Activated CD8-positive, alpha-beta T cell treated with anti-CD3 and anti-CD28 coated beads for 36 hours (primary cell): ENCODE measurements at places on chromosomes 1 and 21.

DNA sequence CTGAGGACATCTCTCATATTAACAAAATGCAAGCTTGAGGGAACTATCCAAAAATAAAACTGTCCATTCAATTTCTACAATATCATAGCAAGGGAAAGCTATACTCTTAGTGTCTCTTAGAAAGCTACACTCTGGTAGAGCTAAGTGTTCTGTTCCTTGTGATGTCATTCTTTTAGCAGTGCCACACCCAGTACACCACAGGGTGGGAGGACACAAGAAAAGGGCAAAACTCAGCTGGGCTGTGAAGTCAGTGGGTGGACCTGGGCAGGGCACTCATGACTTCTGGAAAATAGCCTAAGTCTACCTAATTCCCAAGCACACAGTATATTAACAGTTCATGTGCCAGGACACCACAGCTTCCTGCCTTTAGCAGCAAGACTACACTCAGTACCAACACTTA, 42.2 kb upstream of the TNFSF4 start:
- H3K36me3 ChIP-seq: peaks cover 1% of the 10 kb centered on the region
- peaks cover 4% of the 10 kb centered on the region for H3K4me1 ChIP-seq
- DNase-seq: no peak
- H3K27me3 ChIP-seq: no peaks in the 10 kb centered on the region
- H3K4me3 ChIP-seq: no peak overlapping the region

GRCh38 chr1:167404161-167404888, 114.0 kb downstream of the CD247 start:
- peaks cover 2% of the 10 kb centered on the region for H3K4me1 ChIP-seq
- no peak overlapping the region for H3K27ac ChIP-seq
- no peaks in the 10 kb centered on the region for H3K27me3 ChIP-seq
- peaks cover 15% of the 10 kb centered on the region for H3K36me3 ChIP-seq
- no peak for DNase-seq
- no peak overlapping the region for H3K4me3 ChIP-seq

GRCh38 chr21:15051644-15052458, 12.9 kb downstream of the NRIP1 start:
- peak overlapping the region; percentile 71 for H3K4me3 ChIP-seq
- H3K27ac ChIP-seq: peak overlapping the region; percentile 89
- no peaks in the 10 kb centered on the region for H3K27me3 ChIP-seq
- DNase-seq: peak; percentile 14
- H3K36me3 ChIP-seq: peaks cover 7% of the 10 kb centered on the region
- H3K4me1 ChIP-seq: peaks cover 73% of the 10 kb centered on the region

- no peak overlapping the region for H3K4me3 ChIP-seq
- DNase-seq: no peak
- H3K27ac ChIP-seq: no peak overlapping the region
Measured at GRCh38 chr1:208254376-208254775, 10.2 kb upstream of the PLXNA2 start.

DNA sequence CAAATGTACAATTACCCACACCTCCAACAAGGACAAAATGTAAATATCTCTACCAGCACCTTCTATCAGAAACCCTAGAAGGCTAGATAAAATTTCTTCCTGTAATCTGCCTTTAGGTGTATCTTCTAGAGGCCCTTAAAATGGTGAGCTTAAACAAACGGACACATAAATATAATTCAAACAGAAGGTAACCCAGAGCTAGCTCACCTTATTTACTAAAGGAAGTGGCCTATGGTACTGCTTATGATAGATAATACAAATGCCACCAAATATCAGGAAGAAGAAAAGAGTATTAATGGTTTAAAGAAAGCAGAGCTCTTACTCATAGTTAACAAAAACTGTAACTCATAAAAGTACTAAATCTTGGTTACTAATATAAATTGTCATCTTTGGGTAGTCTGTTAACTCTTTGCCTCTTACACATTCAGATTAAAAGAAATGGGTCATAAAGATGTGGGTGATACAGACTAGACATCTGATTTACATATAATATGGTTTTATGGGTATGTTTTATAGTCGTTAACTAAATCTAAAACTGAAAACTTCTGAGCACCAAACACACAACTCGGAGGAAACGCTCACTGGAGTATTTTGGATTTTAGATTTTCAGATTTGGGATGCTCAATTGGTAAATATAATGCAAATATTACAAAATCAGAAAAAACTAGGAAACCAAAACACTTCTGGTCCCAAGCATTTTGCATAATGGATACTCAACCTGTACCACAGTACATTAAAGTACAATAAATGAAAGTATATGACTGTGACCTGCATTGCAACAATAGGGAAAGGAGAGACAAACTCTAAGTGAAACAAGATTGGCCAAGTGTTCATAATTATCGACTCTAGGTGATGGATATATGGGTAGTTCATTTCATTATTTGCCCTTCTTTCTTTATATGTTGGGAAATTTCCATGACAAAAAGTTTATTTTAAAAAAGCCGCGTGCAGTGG, 23.2 kb downstream of the TRIT1 start:
- H3K27me3 ChIP-seq: no peaks in the 10 kb centered on the region
- peaks cover 32% of the 10 kb centered on the region for H3K36me3 ChIP-seq
- H3K27ac ChIP-seq: no peak overlapping the region
- H3K4me1 ChIP-seq: peaks cover 4% of the 10 kb centered on the region
- H3K4me3 ChIP-seq: no peak overlapping the region
- DNase-seq: no peak

DNA sequence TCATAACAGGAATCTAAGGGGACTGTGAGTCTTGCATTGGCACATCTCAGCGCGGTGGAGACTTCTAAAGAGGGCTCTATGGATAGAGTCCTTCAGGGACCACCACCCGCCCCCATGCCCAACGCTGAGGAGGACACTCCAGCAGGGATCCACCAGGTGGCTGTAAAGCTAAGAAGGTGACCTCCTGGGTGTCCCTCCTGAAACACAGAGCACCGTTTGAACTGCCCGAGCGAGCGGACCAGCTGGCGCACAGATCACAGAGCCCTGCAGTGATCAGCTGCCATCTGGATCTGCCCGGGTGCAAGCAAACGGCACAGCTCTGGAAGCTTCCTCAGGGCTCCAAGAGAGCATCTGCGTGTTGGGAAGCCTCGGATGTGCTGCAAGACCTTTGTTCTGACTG, 51.3 kb upstream of the LYST start:
- no peaks in the 10 kb centered on the region for H3K36me3 ChIP-seq
- H3K27ac ChIP-seq: no peak overlapping the region
- no peak overlapping the region for H3K4me3 ChIP-seq

GRCh38 chr21:26157801-26158200, 12.8 kb downstream of the APP start:
- DNase-seq: no peak
- H3K27me3 ChIP-seq: peaks cover 1% of the 10 kb centered on the region
- peaks cover 19% of the 10 kb centered on the region for H3K4me1 ChIP-seq
- H3K27ac ChIP-seq: no peak overlapping the region
- no peak overlapping the region for H3K4me3 ChIP-seq
- no peaks in the 10 kb centered on the region for H3K36me3 ChIP-seq

DNA sequence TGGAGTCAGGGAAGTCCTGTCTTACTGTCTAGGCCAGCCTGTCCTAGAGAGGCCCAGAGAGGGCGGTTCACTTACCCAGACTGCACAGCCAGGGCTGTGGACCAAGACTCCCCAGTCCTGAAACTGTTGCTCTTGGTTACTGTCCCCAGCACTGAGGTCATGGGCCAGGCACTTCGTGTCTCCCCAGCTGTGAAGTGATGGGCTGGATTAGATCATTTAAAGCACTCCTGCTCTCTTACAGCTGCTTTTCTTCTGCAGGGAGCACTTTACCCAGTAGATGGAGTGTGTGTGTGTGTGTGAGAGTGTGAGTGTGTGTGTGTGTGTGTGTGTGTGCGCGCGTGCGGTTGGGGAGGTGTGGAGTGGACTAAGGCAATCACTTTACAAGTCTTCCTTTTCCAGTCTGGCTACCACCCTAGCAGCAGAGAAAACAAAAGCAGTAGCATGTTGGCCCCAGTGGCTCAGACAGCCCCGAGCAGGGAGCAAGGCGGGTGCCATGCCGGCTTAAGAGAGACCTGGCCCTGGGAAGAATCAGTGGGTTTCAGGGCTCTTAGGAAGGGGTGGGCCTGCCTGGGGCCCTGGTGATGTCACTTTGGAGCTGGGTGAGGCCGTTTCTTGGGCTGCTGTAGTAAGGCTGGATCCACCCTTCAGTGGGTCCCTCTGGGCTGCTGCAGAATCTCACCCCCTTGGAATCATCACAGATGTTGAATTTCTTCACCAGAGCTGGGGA, 2.4 kb downstream of the SPSB1 start:
- H3K27me3 ChIP-seq: peaks cover 2% of the 10 kb centered on the region
- H3K36me3 ChIP-seq: no peaks in the 10 kb centered on the region
- peak; percentile 55 for DNase-seq
- H3K4me3 ChIP-seq: no peak overlapping the region
- H3K4me1 ChIP-seq: peaks cover 13% of the 10 kb centered on the region

DNA sequence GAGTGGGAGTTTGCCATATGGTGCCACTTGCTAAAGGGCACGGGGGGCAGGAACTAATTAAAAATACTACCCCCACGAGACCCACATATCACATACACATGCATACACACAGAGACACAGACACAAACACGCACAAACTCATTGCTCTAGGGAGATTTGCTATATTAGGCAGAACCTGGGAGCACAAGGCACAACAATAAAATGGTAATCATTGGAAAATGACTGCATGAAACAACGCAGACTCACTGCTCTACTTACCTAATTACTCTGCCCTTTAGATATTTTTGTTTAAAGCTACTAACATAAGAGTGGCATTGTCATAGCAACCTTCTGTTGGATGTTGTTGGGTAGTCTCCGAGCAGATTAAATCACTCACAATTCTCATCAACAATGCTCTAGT, 20.3 kb upstream of the RGS4 start:
- DNase-seq: no peak
- no peaks in the 10 kb centered on the region for H3K36me3 ChIP-seq
- H3K27ac ChIP-seq: no peak overlapping the region
- no peaks in the 10 kb centered on the region for H3K4me1 ChIP-seq
- H3K27me3 ChIP-seq: peaks cover 15% of the 10 kb centered on the region

- H3K36me3 ChIP-seq: no peaks in the 10 kb centered on the region
- DNase-seq: no peak
- no peak within 1 kb of the TSS for H3K27ac ChIP-seq
- no peak within 1 kb of the TSS for H3K4me3 ChIP-seq
- peaks cover 17% of the 10 kb centered on the region for H3K27me3 ChIP-seq
Measured at GRCh38 chr1:161720956-161721737, at the start of gene FCRLB. Gene FCRLB (plus strand): TSS chr1:161721544. CDS start chr1:161722673, 1,129 bp downstream.

GRCh38 chr1:109535971-109536491, 3.6 kb upstream of the GPR61 start:
- H3K4me1 ChIP-seq: peaks cover 17% of the 10 kb centered on the region
- H3K27ac ChIP-seq: no peak overlapping the region
- H3K27me3 ChIP-seq: no peaks in the 10 kb centered on the region
- H3K36me3 ChIP-seq: no peaks in the 10 kb centered on the region
- no peak overlapping the region for H3K4me3 ChIP-seq

DNA sequence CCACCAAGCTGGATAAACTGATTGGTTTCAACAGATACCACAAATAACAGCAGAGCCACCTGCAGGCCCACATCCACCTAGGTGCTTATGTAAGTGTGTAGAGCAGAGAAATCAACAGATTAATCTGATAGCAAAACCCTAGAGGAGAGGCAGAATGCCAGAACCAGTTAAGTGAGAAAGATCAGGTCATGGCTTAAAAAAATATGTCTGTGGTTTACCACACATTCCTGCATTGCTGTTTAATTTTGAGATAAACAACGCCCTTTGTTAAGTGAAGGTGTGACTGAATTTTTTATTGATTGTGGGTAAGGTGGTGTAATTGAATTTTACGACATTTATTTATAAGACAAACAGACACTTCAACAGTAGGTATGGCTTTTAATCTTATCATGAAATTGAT, 21.2 kb downstream of the CRNN start:
- H3K4me3 ChIP-seq: no peak overlapping the region
- peaks cover 32% of the 10 kb centered on the region for H3K27me3 ChIP-seq
- no peak overlapping the region for H3K27ac ChIP-seq
- H3K4me1 ChIP-seq: peaks cover 12% of the 10 kb centered on the region
- H3K36me3 ChIP-seq: no peaks in the 10 kb centered on the region

- no peak overlapping the region for H3K4me3 ChIP-seq
- H3K36me3 ChIP-seq: peaks cover 3% of the 10 kb centered on the region
- H3K27ac ChIP-seq: peak overlapping the region; percentile 61
- no peaks in the 10 kb centered on the region for H3K27me3 ChIP-seq
Measured at GRCh38 chr1:151444783-151445177, 14.5 kb downstream of the POGZ start.
